Right kidney (tissue), 9 donors: ENCODE measurements at places on chromosomes 3 and 15.
A peak's percentile ranks its signal among the peaks of the same experiment; 100 is the strongest.

DNA sequence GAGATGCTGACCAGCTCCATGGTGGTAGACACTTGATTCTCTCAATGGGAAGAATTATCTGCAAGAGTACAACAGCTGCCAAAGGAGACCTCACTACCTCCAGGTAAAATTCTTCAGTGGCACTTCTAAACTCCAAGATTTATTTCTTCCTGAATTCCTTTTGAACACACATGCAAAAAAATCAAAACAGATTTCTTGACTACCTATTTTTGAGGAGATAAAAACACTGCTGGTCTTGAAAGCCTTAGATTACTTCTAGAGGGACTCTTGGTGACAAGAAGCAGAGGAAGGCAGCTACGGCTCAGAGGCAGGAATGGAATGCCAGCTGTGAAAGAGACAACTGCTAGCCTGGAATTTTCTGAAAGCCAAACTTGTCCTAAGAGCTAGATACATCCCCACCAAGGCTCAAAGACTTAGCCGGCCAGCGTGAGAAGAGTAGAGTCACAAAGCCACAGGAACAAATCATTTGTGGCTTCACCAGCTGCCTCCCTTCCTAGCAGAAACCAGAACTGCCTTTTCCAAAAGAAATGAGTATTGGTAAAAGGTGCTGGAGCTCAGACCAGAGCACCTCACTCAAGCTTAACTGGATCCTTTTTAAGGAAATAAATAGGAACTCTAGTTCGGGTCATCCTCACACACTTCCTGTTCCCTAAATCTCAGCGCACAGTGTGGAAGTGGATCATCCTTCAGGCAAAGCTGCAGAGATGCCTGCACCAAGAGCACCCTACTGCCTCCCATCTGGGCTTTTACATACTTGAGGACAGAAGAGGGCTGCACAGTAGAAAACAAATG is 32.6 kb downstream of the CLK3 start:
- DNase-seq, result no peak

DNA sequence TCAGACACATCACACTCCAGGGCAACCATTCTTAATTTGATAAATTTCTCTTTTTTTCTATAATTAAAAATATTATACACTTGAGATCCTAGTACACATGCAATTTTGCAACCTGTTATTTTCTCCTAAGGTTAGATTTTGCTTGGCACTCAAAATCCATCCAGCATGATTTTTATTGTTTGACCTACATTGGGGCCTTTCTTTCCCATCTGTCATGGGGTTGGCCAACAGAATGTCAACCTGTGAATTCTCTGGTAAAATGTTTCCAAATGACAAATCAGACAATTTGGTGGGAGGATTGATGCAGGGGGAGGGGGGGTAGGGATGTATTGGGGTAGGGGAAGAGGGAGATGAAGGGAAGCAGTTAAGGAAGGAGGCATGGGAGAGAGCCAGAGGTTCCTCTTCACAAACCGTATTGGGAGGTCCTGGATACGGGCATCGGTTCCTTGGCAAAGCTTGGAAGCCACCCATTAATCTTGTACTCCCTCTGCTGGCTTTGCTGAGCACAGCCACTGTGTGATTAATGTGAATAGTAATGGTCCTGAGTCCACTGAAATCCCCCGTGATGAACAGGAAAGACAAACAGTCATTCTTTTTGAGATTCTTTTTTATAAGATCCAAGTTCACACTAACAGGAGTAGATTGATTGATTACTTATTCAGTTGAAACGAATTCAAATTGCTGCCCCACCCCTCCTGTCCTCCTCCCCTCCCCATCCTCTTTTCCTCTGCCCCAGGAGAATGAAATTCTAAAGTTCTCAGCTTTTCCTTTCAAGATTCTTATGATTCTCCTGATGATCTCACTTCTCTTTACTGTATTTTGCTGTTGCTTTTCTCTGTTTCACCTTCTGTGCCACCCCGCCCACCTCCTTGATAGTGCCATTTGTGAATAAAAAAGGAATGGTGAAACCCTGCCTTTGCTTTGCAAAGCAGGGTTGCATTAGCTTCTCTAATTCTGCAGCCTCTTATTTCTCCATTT is 82.2 kb upstream of the SLC25A26 start:
- DNase-seq, result no peak

- no peak for DNase-seq
These were observed 10.1 kb downstream of the USP3 start for GRCh38 chr15:63514531-63514943.

DNA sequence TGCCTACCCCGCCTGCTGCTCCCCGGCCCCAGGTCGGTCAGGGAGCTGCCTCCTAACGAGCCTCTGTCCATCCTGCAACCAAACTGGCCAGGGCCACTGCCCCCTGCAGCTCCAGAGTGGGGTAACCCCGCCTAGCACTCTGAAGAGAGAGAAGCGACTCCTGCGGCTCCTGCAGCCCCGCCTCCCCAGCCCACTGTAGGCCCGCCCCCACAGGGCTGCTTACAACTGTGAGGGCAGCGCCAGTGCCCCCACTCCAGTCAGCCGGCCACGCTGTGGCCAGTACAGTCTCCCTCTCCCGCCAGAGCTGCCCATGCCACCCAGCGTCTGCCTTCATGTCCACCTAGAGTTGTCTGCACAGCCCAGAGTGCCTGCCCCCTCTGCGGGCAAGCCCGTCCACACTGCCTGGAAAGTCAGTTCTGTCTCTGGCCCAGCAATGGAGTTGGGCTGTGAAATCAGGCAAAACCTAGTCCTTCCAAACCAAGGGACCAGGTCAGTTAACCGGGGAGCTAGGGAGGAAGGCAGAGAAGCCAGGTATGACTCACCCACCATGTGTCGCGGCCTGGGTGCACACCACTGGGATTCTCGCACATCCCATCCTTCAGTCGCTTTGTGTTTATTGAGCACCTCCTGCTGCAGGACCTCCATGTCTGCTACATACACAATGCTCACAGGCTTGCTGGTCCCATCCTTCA is 2.4 kb downstream of the UCN2 start:
- DNase-seq, result peak; percentile 49

GRCh38 chr3:139935016-139935865 is at the start of gene CLSTN2:
Gene CLSTN2, plus strand, starts transcription at chr3:139935185.
- peak; percentile 81 for DNase-seq

DNA sequence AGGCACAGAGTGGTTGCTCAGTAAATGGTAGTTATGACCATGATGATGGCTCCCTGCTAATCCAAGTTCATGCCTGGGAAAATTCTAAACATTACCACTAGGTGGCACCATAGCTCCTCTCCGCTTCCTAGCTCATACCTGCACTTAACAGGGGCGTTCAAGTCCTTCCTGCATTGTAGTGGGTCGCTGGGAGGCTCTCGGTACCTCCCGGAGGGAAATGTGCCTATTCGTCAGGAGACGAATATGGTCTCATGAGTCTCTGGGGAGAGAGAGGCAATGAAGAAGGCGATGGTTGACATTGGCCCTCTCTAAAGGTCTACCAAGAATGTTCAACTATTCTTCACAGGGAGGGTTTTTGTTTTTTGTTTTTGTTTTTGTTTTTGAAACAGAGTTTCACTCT is 10.9 kb downstream of the MESP1 start:
- DNase-seq, result no peak

DNA sequence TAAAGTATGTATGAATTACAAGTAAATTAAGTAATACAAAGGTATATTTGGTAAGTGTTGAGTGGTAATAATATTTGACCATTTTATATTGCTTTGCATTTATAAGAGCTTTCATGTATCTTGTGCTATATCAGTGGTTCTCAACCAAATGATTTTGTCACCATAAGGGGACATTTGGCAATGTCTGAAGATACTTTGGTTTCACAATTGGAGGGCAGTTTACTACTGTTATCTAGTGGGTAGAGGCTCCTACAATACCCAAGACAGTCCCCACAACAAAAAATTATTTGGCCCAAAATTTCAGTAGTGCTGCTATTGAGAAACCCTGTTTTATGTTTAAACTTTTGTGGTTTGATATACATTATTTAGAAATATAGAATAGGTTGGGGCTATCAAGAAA is 14.6 kb downstream of the TRPC1 start:
- no peak for DNase-seq

GRCh38 chr3:138948371-138949001 is 1.5 kb downstream of the FOXL2NB start:
- no peak for DNase-seq

DNA sequence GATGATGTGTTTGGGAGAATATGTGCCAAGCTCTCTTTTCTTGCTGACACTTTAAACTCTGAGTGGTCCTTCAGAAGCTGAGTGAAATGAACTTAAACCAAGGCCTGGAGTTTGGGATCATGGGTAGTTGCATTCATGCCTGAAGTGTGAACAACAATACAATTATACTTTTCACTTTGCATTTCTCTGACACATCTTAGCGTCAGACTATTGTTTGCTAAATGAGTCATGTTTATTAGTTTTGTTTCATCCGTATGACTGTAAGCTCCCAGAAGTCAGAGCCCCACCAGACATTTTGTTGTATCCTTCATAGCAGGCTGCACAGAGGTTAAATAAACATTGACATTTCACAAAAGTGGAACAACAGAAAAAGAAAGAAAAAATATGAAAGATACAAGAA is 542.6 kb downstream of the TUSC7 start:
- no peak for DNase-seq

- DNase-seq, result no peak
These were observed 61.7 kb downstream of the FSIP1 start for GRCh38 chr15:39720621-39721611.

DNA sequence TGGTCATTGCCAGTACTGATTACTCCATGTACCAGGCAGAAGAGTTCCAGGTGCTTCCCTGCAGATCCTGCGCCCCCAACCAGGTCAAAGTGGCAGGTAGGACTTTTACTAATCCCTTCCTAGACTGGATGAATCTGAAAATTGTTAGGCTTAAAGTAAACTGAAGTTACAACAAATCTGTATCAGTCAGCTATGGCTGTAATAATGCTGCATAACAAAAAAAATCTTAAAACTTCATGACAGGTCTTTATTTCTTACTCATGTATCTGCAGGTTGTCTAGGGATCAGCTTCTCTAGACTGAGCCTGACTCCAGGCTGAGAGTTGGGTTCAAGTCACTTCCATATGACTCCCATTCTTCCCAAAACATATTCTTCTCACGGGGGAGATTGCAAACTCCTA is 93.7 kb downstream of the MESD start:
- DNase-seq, result no peak

GRCh38 chr3:36743826-36744225 is 20.5 kb downstream of the DCLK3 start:
- DNase-seq, result no peak

GRCh38 chr15:89396723-89397652 is 62.4 kb upstream of the POLG start:
- DNase-seq, result no peak

DNA sequence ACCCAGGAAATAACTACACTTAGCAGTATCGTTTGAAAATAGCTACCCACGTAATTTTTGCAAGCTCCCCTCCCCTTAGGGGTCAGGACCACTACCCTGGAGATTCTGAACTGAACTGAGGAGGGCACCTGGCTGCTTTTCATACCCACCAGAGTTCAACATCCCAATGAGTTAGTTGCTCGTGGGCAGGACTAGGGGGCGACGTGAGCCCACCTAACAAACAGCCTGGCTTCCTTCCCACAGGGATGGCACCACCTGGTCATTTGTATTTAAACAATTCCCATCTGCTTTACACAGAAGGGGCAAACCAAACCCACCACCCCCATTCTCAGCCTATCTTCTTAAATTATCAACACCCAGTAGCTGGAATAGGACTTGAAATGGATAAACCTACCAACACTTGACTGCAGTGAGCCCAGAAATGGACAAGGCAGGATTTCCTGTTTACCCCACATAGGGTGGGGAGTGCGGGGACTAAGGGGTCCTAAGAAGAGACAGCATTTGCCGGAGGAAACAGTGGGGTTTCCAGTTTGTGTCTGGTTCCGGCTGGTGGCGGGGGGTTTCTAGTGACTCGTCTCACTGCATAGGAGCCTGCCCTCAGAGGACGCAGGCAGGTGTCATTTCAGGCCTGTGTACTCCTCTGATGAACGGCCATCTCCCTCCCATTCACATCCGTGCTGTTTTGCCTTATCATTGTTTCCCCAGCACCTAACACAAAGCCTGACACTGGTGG is 11.6 kb upstream of the VGLL4 start:
- DNase-seq, result no peak

- DNase-seq, result no peak
These were observed 35.5 kb upstream of the PLCL2 start for GRCh38 chr3:16849229-16849628.

GRCh38 chr15:68699881-68700454 is 120.7 kb downstream of the ANP32A start:
- no peak for DNase-seq

DNA sequence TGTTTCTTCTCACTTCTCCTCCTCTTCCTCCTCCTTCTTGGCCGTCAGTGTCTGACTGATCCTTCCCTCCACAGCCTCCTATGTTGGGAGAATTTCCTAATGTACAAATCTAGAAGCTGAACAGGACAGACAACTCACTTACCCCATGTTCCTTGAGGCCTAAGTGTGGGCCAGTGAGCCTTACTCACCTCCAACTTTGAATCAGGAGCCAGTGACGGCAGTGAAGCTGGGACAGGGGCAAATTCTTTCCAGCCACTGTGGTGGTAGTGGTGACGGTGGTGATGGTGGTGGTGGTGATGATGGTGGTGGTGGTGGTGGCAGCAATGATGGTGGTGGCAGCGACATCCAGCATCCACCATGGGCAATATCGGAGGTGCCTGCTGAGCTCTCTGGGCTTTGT is 166.3 kb downstream of the FAM43A start:
- no peak for DNase-seq

- DNase-seq, result no peak
These were observed 83.6 kb downstream of the SMAD6 start for GRCh38 chr15:66785637-66786036.

DNA sequence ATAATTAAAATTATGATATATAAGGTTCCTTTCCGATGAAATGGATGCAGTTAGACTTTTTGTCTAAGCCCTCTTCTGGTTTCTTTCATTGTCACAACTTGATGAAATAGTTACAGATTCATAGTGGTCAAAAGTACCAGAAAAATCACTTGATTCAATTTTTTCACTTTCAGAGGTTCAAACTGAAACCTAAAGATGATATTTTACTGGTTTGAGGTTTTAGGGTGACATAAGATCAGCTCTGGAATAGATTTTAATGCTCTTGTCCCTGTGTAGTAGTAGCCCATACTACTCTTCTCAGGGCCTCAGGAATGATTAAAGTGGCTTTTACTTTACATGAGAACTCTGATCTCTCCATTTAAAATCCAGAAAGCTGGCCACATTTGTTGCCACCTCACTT is 479.1 kb upstream of the ZNF717 start:
- DNase-seq, result no peak

- peak; percentile 74 for DNase-seq
These were observed 1.1 kb downstream of the EHD4 start for GRCh38 chr15:41971089-41971894.

- no peak for DNase-seq
These were observed 16.5 kb downstream of the CCRL2 start for GRCh38 chr3:46423588-46423987.

- DNase-seq, result no peak
These were observed 94.7 kb downstream of the LRIG1 start for GRCh38 chr3:66406163-66406562.
